Erythroblast (primary cell): ENCODE measurements at places on chromosomes 6 and 20.

DNA sequence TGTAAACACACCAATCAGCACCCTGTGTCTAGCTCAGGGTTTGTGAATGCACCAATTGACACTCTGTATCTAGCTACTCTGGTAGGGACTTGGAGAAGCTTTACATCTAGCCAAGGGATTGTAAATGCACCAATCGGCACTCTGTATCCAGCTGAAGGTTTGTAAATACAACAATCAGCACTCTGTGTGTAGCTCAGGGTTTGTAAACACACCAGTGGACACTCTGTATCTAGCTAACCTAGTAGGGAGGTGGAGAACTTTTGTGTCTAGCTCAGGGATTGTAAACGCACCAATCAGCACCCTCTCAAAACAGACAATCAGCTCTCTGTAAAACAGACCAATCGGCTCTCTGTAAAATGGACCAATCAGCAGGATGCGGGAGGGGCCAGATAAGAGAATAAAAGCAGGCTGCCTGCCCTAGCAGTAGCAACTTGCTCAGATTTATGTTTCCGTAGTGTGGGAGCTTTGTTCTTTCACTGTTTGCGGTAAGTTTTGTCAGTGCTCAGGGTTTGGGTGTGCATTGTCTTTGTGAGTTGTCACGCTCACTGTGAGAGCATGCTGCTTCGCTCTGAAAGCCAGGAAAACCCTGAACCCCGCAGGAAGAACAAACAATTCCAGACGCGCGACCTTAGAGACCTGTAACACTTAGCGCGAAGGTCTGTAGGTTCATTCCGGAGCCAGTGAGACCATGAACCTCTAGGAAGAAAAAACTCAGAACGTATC lies 37.0 kb downstream of the RIOK1 start:
- peak; percentile 6 for DNase-seq

DNA sequence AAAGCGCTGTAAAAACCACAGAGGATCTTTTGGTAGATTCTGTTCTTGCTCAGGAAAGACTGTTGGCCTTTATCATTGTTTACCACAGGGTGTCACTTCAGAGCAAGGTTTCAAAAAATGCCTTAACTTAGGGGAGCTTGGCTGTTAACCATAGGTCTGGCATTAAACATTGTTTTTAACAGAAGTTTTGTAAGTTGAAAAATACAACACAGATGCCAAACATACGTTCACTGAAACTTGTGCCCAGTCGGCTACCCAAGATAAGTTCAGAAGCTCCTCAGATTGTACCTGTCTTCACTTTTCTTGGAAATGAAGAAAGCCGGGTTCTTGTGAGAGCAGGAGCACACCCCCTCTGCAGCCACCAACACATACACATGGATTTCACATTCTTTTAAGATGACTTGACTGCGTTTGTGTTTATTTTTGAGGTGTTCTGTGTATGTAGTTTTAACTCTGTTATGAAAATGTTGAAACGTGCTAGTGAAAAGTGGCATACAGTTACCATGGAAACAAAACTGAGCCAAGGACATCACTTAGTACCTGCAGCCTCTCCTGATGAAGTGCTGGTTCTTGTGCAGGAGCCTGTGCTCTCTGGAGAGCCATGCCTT lies 64.9 kb downstream of the SYCP2L start:
- peak; percentile 21 for DNase-seq

- DNase-seq: no peak
These were observed 6.7 kb downstream of the APMAP start for GRCh38 chr20:24985802-24986201.

DNA sequence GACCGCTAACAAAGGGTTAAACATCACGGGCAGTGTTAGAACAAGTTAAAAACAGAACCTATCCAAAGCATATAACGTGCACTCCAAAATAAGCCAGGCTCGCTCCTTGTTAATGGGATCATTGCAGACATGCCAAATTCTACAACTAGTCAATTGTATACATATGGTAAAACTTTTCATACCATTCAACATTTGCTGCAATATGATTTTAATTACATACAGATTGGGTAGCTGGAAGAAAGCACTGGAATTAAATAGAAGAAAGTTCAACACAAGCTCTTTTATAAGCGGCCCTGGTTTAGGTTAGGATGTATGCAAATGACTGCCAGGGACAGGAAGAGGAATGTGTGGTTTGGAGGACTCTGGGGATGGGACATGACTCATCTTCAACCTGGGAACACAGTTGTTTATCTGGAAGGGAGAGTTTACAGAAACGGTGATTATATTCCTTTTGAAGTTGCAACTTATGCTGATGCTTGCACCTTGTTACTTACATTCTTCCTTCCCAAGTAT lies 62.5 kb upstream of the TIAM2 start:
- no peak for DNase-seq

- no peak for DNase-seq
These were observed 160.7 kb upstream of the ARID1B start for GRCh38 chr6:156616495-156616894.

- no peak for DNase-seq
These were observed 32.4 kb downstream of the RNF217 start for GRCh38 chr6:124994648-124995047.

GRCh38 chr6:31462964-31463870 lies 34.7 kb upstream of the MICB start:
- peak; percentile 52 for DNase-seq

DNA sequence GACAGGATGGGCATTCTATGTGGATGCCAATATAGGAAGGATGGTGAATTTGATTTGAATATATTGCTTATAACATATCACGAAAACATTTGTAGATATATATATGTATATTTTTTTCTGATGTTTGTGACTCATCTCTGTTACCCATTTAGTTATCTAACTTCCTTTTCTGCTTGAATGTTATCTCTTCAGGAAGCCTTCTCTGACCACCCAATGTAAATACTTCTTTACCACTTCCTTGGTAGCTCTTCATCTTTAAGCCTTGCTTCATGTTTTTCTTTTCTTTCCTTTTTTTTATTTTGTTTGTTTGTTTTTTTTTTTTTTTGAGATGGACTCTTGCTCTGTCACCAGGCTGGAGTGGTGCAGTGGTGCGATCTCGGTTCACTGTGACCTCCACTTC lies 260.5 kb upstream of the EPHA7 start:
- no peak for DNase-seq
